Chondrocyte (in vitro differentiated cells): ENCODE measurements at places on chromosomes 3 and 15. TPM values are rescaled to one million over a fixed set of nuclear protein-coding genes. Genes with fewer than 3 reads are reported as not detected.
A peak's percentile ranks its signal among the peaks of the same experiment; 100 is the strongest.

DNA sequence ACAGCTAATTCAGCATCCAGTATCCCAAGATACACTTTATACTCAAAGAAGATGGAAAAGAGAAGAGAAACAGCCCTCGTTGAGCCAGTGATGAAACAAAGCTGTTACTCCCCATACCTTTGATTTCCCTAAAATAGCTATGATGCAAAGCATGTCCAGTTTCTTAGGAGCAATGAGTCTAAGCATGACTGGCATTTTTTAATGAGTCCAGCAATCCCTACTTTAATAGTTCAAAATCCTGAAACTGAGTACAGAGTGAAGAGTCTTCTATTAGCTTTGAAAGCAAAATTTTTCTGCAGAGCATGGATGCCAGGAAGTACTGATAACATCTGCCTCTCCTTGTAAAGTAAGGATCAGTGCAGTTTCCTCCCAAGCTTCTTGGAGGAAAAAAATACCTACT, 302.7 kb downstream of the IL5RA start:
- no peak for DNase-seq

DNA sequence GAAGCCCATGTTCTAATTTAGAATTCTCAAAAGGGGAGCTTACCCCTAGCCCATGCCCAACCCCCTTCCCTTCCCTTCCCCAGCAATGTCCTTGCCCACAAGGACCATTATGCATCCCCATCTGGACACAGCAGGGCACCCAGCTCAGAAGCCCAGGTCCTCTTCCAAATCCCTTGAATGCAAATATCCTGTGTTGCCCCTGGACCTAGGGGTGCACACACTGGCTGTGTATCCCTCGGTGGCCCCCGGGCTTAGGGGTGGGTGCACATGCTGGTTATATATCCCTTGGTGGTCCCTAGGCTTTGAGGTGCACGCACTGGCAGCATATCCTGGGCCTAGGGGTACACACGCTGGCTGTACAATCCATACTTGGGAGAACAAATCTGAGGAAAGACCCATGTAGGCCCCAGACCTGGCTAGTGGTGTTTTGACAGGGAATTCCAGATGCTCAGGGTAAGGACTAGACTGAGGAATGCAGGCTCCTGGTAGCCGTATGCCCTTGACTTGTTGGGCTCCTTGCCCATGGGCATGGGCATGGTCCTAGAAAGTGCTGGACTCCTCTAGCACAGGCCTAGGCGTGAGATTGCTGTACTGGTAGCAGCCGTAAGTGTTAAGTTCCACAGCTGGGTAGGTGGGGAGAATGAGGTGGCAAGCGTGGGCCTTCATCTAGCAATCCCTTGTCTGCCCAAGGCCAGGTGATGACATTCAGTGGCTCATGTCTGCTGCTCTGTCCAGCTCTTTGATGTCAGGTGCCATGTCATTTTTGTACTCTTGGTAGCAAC, 222.4 kb downstream of the OPA1 start:
- DNase-seq, result no peak

DNA sequence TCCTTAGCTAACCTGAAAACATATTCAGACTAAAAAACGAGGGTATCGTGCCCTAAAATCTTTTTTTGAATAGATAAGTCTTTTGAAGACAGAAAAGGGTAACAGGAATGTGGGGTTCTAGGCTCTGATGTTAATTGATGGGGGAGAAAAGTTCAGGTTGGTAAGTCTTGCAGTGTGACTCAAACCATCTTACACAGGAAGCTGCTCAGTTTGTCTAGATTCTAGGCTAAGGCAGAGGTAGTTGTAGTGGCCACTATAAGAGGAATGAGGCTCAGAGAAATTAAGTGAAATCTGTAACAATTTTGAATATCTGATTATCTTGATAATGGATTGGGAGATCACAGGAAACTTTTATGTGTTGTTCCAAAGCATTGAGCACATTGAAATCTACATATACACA, 267.9 kb downstream of the PDCD6IP start:
- DNase-seq, result no peak

DNA sequence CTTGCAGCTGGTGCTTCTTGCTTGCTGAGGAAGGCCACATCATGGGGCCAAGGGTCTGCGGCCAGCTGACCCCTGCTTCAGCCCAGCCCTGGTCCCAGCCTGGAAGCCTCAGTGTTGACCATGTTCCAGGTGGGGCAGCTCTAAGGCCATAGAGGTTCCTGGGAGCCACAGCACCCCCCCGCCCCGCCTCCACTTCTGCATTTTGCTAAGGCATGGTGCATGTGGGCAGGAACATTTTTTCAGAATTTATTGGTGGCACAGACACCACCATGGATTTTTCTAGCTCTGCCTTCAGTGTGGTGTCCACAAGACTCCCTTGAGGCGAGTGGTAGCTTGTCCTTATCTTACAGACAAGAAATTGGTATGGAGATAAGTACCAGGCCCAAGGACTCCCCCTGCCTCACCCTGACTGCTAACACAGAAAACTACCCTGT, 1.9 kb upstream of the CHST14 start:
- DNase-seq, result peak; percentile 42

DNA sequence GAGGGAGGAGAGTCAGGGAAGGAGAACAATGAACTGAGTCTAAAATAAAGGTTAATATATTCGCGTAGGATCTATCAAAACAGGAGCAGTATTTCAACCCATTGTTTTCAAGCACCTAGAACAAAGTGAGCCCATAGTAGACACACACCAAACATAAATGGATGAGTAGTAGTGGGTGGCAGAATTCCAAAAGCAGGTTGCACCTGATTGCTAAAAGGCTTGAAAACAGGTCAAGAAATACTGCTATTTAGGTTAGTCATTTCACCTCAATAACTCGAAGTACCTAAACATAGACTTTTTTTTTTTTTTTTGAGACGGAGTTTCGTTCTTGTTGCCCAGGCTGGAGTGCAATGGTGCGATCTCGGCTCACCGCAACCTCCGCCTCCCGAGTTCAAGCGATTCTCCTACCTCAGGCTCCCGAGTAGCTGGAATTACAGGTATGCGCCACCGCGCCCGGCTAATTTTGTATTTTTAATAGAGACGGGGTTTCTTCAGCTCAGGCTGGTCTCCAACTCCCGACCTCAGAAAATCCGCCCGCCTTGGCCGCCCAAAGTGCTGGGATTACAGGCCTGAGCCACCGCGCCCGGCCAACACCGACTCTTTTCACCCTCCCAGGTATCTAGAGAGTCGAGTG, 855 bp upstream of the ABHD5 start:
- no peak for DNase-seq

GRCh38 chr15:60096157-60096556, 92.0 kb downstream of the FOXB1 start:
- DNase-seq, result no peak

DNA sequence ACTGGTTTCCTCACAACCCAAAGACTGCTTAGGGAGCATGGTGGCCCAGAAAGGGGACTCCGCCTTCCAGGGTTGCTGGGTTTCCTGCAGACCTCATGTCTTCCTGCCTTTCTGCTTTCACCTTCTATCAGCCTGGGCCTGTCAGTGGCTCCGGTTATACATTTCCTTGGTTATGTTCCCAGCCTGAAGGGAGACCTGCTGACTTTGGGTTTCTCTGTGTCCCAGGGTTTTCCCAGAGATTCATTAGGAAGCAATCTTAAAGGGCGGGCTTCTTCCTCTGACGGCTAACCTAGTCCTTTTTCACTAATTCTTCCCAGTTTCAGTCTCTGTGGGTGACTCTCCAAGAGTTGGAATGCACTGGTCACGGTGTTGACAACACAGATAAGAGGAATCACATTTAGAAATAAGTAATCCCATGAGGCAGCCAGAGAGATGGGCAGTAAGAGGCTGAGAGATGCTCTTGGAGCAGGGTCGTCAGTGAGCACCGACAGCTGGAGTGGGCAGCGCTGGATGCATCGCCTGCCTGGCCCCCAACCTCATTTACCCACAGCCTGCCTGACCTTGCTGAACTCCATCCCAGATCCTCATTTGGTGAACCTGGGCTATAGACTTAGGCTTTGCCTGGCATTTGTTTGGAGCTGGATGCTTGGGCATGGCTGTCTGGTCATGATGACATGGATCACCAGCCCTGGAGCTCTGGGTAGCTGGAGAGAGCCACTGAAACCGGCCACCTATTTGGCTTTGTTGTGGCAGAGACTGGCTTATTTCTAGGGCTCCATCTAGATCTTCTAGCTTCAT, 10.0 kb upstream of the EHD4 start:
- DNase-seq, result no peak

GOLGA8J gene
- total RNA-seq, result not detected in 3 replicates

FAM3D gene
- not detected in 3 replicates for total RNA-seq

CNOT10 gene
- 43.6 to 58.0 TPM (median 49.1 TPM) in 3 replicates for total RNA-seq

EPHA3 gene
- total RNA-seq, result 0.87 to 1.6 TPM (median 1.2 TPM) in 3 replicates

TEX9 gene
- total RNA-seq, result 2.4 to 4.6 TPM (median 3.3 TPM) in 3 replicates

CCNB2 gene
- 5.3 to 10.4 TPM (median 9.7 TPM) in 3 replicates for total RNA-seq

RBMS3 gene
- 46.7 to 82.6 TPM (median 47.6 TPM) in 3 replicates for total RNA-seq
